ENCODE measurements at places on chromosomes 5 and 9.
A peak's percentile ranks its signal among the peaks of the same experiment; 100 is the strongest.

GRCh38 chr5:178428341-178429155 is 161.6 kb downstream of the COL23A1 start:
- no peak for DNase-seq

- DNase-seq: no peak
Observed at GRCh38 chr9:5945112-5945511, 54.4 kb downstream of the MLANA start.

- DNase-seq: no peak
Observed at GRCh38 chr5:136026636-136027035, 2.2 kb upstream of the TGFBI start.

DNA sequence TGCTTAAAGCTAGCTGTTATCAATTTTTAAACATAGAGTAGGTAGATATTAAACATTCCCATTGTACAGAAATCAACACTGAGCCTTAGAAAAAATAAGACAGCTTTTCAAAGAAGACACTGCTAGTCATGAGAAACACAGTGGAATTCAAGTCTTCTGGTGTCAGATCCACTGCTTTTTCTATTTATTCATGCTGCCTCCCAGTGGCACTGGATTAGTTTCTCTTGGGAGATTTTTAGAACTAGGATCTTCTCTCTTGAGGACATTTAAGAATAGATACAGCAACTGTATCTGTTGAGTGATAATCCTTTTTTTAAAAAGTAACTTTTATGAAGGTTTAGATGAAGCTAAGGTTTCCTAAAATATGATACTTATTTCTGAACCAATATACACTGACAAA is 1635.4 kb upstream of the C9orf72 start:
- peak; percentile 29 for DNase-seq

DNA sequence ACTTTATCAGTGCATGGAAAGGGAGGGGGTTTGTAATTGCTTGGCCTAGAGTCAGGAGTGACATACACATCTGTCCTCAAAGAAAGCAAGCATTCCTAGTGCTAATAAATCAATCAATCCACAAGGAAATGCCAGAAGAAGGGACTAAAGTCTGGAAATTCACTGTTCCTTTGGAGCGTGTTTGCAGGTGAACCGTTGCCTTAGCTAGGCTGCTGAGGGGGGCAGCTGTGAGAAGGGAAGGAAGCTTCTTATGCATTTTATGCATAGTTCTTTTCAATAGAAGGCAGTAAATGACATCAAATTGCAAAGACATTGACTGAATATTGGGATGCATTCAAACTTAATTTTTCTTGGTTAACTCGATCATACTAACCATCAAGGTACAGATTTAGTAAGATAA is 1092.5 kb upstream of the SEMA6A start:
- no peak for DNase-seq

- DNase-seq: no peak
Observed at GRCh38 chr5:72295539-72295938, 24.5 kb downstream of the MRPS27 start.

DNA sequence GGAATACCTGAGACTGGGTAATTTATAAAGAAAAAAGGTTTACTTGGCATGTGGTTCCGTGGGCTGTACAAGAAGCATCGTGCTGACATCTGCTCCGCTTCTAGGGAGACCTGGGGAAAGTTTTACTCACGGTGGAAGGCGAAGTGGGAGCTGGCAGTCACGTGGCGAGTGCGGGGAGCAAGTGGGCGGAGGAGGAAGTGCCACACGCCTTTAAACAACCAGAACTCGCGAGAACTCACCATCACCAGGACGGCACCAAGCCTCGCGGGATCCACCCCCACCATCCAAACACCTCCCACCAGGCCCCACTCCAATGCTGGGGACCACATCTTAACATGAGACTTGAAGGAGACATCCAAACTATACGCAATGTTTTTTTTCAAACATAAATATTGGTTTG is 406.2 kb upstream of the IRX4 start:
- no peak for DNase-seq

DNA sequence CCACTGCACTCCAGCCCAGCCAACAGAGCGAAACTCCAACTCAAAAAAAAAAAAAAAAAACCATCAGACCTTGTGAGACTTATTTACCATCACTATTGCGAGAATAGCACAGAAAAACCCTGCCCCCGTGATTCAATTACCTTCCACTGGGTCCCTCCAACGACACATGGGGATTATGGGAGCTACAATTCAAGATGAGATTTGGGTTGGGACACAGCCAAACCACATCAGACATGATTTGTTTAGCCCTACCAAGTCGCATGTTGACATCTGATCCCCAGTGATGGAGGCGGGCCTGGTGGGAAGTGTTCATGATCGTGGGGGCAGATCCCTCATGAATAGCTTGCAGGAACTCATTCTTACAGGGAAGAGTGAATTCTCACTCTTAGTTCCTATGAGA is 26.6 kb downstream of the MYO10 start:
- DNase-seq: no peak

GRCh38 chr9:114470581-114470980 is 34.7 kb downstream of the WHRN start:
- no peak for DNase-seq

DNA sequence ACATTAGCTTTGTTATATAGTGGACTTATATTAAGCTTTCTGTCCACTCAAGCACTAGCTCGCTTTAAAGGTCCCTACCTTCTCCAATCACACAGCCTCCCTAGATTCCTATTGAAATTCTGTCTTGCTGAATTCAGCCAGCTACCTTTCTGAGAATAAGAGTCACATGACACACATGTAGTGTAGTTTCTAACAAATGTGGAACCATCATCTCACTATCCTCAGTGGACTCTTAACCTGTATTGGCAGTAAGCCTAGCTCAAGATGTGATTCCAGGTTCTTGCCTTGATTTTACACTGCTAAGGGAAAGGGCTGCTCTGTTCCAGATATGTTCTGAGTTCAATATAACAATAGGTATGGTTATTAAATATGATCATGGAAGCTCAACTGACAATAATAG is 11.4 kb downstream of the FAM219A start:
- DNase-seq: no peak

DNA sequence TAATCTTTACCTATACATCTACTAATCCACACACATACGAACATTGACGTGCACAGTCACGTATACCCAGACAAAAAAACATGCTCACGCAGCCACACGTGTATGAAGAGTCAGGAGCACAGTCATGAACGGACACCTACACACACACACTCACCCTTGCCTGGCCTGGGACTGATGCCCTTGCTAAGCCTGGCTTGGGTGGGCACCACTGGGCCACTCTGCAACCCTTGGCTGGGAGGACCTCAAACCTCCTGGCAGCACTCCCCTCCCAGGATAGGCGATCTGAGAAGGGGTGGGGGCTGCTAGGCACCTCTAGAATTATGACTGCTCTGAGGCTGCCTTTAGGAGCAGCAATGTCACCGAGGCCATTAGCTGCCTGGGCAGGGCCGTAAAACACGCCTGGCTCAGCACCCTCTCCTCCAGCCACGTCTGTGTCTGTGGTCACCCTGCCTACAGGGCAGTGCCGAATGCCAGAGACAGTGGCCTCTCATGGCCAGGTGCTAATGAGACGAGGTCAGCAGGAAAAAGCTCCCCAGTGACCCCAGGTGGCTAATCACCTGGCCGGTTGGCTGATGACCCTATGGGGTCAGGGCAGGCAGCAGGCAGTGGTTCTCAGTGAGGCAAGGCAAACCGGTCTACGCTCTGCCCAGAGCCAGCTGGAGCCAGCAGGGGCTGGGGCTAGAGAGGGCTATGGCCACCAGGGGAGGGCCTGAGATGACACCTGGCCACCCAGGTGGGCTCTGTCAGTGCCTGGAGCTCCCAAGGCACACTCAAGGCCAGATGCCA is 33.7 kb upstream of the MVB12B start:
- no peak for DNase-seq

DNA sequence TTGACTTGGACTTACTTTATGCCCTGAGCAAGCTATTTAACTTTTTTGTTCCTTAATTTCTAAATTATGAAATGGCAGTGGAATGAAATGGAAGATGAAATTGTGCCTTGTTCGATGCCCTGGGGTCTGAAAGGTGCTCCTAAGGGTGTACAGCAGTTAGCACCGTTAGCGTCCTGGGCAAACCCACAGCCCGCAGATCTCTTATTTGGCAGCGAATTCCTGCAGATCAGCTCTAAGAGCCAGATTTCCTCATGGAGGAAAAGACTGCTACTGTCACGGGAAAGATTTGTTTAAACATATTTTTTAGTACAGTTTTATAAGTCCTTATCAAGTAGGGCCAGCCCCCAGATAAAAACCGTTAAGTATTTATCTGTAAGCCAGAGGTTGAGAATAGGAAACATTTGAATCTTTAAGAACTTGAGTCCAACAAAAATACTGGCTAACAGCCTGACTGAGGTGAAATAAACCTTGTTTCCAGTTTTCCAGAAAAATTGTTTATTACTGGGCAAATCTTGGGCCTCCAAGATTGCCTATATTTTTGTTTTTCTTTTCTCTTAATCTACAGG is 216.5 kb upstream of the DMRT1 start:
- no peak for DNase-seq

DNA sequence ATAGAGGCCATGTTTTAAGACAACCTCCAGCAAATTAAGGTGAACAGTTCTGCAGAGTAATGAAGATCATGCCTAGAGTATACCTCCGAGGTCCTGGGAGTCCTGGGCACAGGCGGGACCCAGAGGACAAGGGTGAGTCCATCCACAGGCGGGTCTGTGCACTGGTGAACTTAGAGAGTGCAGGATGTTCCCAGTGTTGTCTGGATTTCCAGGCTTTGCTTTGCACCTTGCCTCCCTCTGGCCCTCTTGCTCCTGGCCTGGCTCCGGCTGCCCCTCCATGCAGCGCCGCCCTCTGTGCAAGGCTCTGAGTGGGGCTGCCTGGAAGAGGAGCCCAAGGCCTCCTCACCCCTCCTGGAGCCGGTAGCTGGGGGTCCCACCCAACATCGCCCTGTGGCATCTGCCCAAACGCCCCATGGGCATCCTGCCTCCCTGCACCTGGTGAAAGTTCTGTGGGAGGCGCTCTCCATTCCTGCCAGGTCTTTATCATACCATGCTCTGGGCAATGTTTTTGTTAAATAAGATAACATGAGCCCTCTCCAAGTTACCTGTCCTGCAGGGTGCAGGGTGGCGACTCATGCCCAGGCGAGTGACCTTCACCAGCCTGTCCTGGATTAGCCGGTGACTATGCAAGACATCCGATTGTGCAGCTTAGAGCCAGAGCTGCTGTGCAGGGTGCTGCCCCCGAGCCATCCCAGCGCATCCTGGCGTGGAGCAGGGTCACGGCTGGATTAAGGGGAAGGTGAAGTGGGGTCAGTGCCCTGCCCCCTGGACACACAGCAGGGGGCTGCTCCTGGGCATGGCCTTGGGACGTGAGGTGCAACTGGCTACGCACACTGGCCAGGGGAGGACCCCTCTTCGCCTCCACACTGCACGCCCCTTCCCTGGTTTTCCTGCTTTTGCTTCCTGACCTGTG is 41.3 kb upstream of the LPCAT1 start:
- no peak for DNase-seq

- no peak for DNase-seq
Observed at GRCh38 chr5:172160506-172160905, 27.5 kb downstream of the STK10 start.

DNA sequence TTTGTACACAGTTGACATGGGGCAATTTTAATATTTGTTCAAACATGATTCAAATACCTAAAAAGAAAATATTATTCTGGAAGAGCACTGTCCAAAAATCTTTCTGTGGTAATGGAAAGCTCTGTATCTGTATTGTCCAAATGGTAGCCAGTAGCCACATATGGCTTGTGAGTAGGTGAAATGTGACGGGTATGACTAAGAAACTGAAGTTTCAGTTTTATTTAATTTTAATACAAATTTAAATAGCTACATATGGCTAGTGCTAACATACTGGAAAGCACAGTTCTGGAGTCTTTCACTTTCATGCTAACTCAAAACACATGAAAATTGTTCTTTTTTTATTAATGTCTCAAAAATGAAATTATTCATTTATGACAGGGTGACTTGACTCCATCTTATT is 132.6 kb downstream of the PLK2 start:
- no peak for DNase-seq

GRCh38 chr5:147448766-147449165 is 61.1 kb downstream of the DPYSL3 start:
- no peak for DNase-seq

- no peak for DNase-seq
Observed at GRCh38 chr5:166719991-166720390, 1571.5 kb upstream of the WWC1 start.

DNA sequence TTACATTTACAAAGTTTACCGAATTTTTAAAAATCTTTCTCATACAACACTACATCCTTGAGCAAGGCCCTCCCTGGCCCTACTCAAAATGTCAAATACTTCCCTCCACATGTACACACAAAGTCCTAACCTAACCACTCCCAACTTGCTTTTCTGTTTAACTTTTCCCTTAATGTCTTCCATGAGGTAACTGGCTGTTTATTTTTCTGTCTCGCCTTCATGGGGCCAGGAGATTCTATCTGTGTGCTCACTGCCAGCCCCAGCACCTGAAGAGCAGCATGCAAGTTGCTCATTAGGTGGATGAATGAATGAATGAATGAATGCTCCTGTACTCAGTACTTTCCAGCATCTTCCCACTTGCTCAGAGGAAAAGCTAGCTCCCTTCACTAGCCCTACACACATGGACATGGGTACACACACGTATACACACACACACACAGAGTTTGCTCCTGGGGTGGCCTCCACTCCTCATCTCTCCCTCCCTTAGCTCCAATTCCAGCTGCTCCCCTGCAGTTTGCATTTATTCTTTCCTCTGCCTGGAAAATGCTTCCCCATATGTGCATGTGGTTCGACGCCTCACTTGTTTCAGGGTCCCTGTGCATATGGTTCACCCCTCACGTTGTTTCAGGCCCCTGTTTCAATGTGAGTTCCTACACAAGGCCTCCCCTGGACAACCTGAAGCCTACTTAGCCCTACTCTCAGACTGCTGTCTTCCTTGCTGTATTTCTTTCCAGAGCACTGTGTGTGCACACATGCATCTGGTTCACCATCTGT is 165.2 kb downstream of the ROR2 start:
- no peak for DNase-seq

- DNase-seq: peak; percentile 8
Observed at GRCh38 chr9:32350682-32351081, 33.8 kb upstream of the ACO1 start.

GRCh38 chr5:143068712-143069111 is 298.5 kb downstream of the ARHGAP26 start:
- DNase-seq: no peak

- no peak for DNase-seq
Observed at GRCh38 chr9:136539427-136540421, 6.1 kb downstream of the NOTCH1 start.

GRCh38 chr5:65811885-65812284 is 89.9 kb downstream of the NLN start:
- no peak for DNase-seq

- no peak for DNase-seq
Observed at GRCh38 chr9:18982262-18982620, 50.8 kb downstream of the SAXO1 start.

GRCh38 chr5:10111571-10111970 is 138.1 kb downstream of the ATPSCKMT start:
- DNase-seq: peak; percentile 97

All from NCI-H748 treated with DMSO at 0.1 percent for 48 hours (cell line).